ENCODE measurements at places on chromosomes 2 and 18.

DNA sequence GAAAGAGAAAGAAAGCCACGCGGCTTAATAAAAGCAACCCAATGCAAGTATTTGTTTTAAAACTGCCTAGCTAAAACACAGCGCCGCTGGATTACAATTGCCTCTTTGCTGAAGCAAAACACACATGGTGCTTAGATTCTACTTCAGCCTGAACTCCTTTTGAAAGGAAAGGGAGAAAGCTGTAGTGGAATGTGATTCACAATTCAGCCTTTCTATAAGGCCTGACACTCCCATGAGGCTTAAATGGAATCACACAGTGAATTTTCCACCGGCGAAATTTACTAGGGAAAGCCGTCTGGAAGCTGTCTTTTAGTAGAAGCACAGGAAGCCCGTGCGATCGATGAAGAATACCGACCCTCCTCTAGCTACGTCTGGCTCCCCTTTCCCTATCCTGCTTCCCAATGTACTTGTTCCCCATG lies 348.0 kb downstream of the DLGAP1 start:
- no peak for DNase-seq

GRCh38 chr18:8711736-8712135 lies 6.4 kb downstream of the MTCL1 start:
- DNase-seq, result no peak

DNA sequence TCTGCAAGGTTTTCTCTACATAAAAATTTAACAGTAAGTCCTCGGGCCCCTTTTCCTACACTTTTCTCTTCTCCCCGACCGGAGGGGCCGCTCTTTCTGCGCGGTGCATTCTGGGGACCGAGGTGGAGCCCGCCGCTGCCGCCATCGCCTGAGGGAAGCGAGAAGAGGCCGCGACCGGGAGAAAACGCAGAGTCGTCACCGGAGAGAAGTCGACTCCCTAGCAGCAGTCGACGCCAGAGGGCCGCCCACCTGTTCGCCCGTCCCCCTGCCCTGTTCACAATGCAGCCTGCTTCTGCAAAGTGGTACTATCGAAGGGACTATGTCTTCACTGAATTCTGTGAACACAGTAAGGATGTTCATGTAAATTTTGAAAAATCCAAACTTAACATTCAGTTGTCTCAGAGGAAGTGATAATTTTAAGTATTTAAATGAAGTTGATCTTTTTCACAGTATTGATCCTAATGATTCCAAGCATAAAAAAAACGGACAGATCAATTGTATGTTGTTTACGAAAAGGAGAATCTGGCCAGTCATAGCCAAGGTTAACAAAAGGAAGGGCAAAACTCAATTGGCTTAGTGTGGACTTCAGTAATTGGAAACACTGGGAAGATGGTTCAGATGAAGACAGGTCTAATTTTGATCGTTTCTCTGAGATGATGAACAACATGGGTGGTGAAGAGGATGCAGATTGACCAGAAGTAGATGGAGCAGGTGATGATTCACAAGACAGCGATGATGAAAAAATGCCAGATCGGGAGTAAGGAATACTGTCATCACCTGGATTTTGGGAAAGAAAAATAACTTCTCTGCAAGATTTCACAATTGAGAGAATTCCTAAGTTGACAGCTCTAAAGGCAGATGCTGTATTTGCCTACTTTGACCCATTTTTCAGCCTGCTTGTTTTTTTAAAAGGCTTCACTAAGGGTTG lies 55.8 kb downstream of the ASXL2 start:
- peak; percentile 29 for DNase-seq

DNA sequence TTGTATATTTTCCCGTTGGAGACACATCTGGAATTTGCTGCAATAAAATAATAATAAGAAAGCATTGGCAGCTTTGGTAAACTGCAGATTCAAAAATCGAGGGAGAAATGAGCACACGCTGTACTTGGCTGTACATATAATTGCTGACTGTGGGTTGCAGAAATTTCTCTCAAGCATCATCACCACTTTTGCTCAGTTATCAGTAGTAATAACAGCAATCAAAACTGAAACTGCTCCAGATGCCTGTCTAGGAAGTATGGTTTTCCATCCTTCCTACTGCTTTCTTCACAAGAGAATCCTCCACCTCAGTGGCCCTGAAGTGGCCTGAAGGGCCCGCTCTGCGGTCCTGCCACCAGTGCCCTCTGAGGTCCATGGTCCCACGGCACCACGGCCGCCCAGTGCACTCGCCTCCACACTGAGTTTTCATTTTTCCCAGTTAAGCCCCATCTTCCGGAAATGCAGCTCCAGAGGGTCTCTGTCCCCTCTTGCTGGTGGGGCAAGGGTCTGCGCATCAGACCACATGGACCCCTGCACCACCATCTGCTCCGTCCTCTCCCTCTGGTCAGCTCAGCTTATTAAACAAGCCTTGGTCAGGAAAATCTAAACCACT lies 3.9 kb downstream of the DUSP28 start:
- DNase-seq, result no peak

- no peak for DNase-seq
Measured at GRCh38 chr2:99940963-99941362, 201.4 kb downstream of the AFF3 start.

DNA sequence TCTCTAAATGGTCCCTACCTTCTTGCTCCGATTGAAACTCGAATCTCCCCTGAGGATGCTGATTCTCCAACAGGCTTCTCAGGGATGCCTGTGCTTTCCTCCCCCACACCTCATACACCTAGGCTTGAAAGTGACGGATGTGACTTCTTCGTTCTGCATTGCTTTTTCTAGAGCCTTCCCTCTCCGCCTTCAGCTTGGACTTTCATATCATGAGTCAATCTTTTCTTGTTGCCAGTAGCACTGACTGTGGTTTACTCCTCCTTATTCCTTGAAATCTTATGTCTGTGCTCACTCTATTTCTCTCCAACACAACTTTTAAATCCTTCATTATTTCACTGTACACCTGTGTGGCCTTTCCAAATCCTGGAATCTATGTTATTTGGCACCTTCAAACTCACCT lies 451.4 kb downstream of the TMX3 start:
- no peak for DNase-seq

GRCh38 chr2:8345200-8345599 lies 336.7 kb upstream of the ID2 start:
- DNase-seq, result no peak

- no peak for DNase-seq
Measured at GRCh38 chr2:96945014-96945413, 41.4 kb downstream of the FAM178B start.

DNA sequence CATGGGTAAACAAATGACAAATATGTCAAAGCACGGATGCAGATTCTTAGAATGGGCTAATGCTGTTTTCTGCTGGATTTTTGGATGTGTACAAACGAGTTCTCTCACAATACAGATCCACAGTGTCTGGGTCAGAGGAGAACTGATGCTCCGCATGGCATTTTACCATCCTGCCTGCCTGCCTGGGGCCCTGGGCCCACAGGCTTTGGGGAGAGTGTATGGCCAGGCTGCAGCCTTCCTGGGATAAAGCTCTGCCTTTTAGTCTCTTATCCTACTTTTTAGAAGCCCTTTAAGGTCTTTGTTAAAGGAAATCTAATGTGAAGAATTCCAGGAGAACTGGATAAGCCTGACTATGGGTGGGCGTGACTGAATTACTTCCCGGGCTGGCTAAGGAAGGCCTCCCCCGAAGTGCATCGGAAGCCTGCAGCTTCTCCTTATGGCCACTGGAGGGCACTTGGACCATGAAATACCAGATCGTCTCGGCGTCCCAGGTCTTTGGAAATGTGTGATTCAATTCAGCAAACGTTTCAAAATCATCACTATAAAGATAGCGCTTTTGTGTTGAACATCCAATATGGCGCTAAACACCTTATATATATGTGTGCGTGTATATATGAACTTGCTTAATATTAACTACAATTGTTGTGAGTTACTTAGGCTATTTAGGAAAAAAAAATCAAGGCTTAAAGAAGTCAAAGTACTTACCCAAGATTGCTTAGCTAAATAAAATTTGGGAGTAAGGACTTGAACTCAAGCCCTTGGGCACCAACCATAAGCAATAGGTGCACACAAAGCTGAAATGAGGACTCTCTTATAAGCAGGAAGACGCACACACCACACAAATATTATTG lies 15.2 kb upstream of the DNPEP start:
- peak; percentile 23 for DNase-seq

GRCh38 chr2:233033672-233034071 lies 1.2 kb downstream of the NEU2 start:
- DNase-seq, result no peak

GRCh38 chr2:203501873-203502272 lies 33.2 kb downstream of the RAPH1 start:
- no peak for DNase-seq

- no peak for DNase-seq
Measured at GRCh38 chr2:236916181-236916580, 169.5 kb upstream of the COPS8 start.

- no peak for DNase-seq
Measured at GRCh38 chr2:37284381-37284780, 40.3 kb downstream of the PRKD3 start.

GRCh38 chr2:121709776-121710469 lies 26.8 kb downstream of the NIFK start:
- no peak for DNase-seq

DNA sequence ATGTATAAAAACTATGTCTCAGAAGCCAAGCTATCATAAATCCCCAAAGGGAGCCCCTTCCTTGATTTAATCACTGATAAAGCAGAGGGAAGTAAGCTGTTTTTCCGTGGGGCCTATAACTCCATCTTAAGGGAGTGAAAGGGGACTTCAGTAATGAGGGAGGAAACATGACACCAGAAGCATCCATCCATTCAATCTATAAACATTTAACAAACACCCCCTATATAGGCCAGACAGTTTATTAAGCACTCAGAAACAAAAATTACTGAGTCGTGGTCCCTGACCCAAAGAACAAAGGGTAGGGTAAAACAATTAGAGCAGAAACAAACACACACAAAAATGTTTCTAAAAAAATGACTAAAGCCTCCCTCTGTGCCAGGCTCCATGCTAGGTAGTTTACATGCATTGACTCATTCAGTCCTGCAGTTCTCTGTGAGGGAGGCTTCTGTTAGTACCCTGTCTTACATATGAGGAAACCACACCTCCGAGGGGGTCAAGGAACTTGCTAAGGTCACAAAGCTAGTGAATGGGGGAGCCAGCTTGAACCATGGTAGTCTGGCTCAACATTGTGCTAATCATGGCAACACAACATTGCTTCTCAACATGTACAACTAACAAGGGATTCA lies 472.1 kb downstream of the CDH2 start:
- DNase-seq, result no peak

- DNase-seq, result no peak
Measured at GRCh38 chr2:179285060-179285459, 20.4 kb upstream of the SESTD1 start.

DNA sequence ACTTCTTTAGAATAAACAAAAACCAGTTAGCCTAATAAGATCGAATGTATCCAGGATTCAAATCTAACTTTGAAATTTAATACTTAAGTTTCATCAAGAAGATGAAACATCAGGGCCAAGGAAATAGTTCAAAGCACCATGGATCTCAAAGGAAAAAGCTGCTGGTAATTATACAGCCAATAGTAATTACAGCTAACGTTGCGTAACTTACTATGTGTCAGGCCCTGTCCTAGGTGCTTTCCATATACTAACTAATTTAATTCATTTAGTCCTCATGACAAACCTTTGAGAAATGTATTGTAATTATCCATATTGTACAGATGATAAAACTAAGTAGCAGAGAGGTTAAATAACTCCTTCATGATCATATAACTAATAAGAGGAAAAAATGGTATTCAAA lies 598.6 kb downstream of the NYAP2 start:
- DNase-seq, result no peak

DNA sequence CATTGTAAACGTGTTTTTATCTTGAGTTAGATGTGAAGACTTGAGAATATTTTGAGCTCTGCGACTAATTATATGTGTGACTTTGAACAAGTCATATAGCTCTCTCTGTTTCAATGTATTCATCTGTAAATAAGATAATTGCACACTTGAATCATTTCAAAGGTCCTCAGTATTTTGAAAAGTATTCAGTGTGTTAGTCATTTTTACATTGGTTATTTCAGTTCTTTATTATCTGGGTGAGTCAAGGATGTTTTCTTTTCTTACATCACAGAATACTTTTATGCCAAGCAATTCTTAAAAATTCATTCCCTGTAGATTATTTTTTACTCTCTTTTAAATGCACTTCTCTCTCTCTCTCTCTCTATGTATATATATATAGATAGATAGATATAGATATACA lies 1098.0 kb upstream of the ZEB2 start:
- DNase-seq, result no peak

DNA sequence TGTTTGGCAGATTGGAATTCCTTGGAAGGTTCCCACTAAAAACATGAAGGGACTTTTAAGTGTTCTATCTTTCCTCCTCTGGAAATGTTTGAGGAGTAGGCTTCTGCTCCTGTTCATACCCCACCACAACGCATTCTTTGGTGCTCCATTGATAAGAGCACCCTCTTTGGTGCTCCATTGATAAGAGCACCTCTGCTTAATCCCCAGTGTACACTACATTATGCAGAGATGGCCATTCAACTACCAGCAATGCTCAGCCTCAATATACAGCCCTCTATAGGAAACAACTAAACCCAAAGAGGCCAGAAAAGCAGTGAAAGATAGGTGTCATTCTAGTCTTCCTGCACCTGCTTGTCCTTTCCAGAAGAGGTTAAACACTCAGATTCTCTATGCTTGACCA lies 1.8 kb upstream of the CHAC2 start:
- DNase-seq, result no peak

GRCh38 chr2:86304416-86304815 lies 33.0 kb downstream of the REEP1 start:
- DNase-seq, result no peak

- no peak for DNase-seq
Measured at GRCh38 chr2:45242161-45242741, 233.0 kb upstream of the SIX2 start.
